ENCODE measurements at places on chromosomes 16 and 17.

DNA sequence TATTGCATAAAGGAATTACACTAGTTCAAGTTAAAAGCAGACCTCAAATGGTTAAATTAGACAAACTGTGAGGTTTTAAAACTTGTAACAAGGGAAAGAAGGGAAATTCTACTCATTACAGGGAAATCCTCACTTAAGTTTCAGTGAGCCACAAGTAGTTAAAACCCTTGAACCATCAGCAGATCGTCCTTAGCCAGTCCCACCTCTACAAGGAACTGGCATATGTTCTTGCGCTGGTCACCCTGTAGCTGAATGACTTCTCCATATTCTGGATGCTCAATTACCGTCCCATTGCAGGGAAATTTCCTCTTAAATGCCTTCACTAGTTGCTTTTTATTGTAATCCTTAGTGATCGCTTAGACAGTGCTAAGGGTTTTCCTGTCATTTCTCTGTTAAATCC lies 5.5 kb downstream of the PRSS21 start:
- no peak for DNase-seq

DNA sequence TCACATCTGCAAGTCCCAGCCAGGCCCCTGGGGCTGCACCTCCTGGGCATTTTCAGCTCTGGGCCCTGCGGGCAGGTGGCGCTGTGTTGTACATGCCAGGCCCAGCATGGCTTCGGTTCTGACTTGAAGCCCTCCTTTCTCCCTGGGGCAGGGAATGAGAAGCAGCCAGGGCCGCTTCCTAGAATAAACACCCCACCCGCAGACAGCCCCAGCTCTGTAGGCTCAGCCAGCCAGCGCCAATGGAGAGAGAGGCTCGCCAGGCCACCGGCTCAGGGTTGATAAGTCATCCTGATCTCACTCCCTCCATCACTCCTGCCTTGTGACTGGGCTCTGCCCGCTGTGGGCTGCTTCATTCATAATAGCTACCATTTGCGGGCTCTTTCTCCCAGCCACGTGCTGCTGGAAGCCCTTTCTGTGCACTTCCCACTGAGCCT lies 6.0 kb upstream of the GLIS2 start:
- peak; percentile 48 for DNase-seq

DNA sequence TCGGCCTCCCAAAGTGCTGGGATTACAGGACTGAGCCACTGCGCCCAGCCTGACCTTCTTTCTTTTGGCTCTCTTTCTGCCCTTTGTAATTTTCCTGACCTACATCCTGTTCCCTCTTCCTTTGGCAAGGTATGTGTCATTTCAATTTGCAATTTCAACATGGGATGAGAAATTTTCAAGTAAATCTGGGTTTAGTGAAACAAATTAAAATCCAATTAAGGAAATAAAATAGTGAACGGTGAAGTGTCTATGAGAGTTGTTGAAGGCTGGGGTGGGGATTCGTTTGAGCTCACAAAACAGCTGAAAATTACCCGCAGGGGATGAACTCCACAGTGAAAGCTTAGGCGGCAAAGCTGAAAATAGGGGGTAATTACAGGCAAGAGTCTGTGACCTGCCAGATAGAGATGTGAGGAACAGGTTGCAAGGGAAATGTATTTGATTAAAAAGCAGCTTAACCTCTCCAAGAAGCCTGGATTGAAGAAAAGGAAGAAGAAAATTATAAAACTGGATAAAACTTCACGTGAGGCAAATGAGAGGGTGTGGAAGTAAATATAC lies 277.7 kb downstream of the UTP18 start:
- DNase-seq, result no peak

- DNase-seq, result no peak
These were observed 4.3 kb downstream of the C16orf74 start for GRCh38 chr16:85746460-85747215.

- no peak for DNase-seq
These were observed 235.8 kb upstream of the CDH8 start for GRCh38 chr16:62272035-62272434.

GRCh38 chr17:19676896-19677295 lies 28.3 kb downstream of the ALDH3A2 start:
- no peak for DNase-seq

DNA sequence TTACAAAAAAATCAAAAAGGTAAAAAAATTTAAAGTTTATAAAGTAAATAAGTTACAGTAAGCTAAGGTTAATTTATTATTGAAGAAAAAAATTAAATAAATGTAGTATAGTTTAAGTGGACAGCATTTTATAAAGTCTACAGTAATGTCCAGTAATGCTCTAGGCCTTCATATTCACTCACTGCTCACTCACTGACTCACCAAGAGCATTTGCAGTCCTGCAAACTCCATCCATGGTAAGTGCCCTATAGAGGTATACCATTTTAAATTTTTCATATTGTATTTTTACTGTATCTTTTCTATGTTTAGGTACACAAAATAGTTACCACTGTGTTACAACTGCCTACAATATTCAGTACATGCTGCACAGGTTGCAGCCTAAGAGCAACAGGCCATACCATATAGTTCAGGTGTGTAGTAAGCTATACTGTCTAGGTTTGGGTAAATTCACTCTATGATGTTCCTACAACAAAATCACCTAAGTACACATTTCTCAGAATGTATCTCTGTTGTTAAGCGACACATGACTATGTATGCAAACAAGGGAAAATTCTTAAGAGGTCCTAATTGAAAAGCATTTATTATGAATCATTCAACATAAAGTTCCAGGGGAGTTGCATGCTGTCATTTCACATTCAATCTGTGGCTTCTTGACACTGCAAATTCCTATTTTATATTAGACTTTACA lies 92.3 kb downstream of the SPAG9 start:
- no peak for DNase-seq

DNA sequence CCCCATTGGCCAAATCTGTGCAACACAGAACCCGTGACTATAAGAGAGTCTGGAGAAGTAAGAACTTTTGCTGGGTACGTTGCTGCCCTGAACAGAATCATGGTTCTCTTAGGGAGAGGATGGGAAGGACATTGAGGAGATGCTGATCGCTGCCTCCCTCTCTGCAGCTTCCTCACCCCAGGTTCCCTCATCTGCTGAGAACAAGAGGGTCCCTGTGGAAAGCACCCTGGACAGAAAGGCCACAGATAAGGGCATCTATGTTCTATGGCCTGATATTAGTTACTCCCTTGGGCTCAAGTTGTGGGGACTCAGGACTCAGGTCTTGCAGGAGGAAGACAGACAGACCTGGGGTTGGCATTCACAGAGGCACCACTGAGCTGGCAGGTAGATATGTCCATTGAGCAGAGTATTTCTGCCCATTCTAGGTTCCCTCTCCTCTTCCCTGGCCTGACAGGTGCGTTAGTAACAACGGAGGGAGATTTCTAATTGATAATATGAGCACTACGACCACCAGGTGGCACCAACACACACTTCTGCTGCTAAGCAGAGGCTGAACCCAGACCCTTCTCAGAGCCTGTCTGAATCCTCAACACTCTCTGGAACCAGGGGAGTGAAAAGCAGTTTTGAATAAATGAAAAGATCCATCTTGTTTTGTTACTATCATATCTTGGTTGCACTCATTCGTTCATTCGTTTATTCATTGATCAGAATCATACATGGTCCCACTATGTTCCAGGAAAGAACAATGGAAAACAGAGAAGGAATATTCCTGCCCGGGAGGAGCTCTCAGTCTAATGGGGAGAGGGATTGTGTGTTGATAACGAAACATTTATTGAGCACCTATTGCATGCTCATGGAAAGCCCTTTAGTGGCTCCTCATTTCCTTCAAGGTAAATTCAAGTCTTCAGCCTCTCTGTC lies 56.4 kb downstream of the SLC6A2 start:
- DNase-seq, result peak; percentile 61

GRCh38 chr17:65290616-65291015 lies 153.4 kb downstream of the RGS9 start:
- DNase-seq, result no peak

GRCh38 chr16:82713778-82714177 lies 87.0 kb downstream of the CDH13 start:
- no peak for DNase-seq

- DNase-seq, result no peak
These were observed 154.8 kb upstream of the CDH5 start for GRCh38 chr16:66211651-66212050.

DNA sequence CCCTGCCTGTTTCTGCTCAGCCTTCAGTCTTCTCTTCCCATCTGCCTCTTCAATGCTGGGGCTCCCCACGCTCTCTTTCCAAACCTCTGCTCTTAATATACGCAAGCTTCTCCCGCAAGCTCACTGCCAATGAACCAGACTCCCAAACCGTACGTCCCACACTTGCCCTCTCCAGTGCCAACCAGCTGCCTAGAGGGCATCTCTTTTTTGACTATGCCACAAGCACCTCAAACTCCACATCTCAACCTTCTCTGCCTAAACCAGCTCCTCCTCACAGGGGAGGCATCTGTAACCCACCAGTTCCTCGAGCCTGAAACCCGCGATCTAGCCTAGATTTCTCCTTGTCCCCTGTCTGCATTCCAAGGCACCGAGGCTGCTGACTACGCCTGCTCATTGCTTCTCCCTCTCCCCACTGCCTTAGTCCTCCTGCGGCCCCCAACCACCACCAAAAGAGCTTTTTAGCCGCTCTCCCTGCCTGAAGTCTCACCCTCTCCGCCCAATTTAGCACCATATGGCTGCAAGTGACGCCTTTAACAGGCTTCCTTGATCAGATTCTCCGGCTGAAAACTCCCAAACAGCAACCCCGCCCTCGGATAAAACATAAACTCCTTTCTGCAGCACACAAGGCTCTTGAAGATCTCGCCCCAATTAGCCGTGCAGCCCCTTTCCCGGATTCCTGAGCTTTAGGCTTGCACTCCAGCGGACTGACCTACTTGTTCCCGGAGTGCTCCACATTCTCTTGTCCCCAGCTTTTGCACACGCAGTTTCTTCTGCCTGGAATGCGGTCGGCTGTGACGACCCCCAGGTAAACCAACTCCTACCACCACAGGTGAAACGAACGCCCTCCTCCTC lies 1.5 kb downstream of the GGA2 start:
- DNase-seq, result no peak

- DNase-seq, result no peak
These were observed 399.1 kb upstream of the CDH5 start for GRCh38 chr16:65967376-65967775.

- no peak for DNase-seq
These were observed 11.9 kb upstream of the MEFV start for GRCh38 chr16:3268294-3268693.

GRCh38 chr17:19670908-19671307 lies 22.4 kb downstream of the ALDH3A2 start:
- no peak for DNase-seq

- no peak for DNase-seq
These were observed 25.9 kb upstream of the TNFRSF13B start for GRCh38 chr17:16997514-16998429.

DNA sequence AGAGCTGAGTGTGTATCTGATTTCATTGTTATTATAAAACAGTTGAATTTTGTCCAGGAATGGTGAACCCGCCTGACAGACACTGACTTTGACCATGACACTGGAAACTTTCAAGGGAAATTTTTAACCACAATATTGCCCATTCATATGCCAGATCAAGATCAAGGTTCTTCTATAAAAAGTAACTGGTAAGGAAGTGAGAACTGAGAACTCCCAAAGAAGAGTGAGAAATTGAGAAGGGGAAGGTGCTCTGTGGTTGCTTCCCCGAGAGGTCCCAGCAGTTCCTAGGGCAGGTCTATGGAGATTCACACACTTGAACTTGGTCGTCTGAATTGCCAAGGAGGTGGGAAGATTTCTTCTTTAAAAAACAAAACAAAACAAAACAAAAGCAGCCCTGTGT lies 27.3 kb downstream of the SLC6A4 start:
- DNase-seq, result no peak

DNA sequence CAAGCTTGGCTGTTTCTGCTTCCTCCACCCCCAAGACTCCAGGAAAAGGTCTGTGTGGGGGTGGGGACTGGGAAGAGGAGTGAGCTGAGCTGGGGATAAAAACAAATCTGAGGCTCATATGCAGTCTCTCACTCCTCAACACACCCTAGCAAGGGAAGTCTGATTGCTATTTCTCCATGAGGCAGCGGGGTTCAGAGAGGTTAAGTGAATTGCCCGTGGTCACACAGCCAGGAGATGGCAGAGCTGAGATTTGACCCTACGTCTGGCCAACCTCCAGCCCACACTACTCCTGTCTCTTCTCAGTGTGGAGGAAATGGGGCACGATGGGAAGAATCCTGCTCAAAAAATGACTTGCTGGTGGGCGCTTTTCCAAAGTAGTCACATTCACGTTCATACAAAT lies 4.8 kb upstream of the ABCC3 start:
- no peak for DNase-seq

DNA sequence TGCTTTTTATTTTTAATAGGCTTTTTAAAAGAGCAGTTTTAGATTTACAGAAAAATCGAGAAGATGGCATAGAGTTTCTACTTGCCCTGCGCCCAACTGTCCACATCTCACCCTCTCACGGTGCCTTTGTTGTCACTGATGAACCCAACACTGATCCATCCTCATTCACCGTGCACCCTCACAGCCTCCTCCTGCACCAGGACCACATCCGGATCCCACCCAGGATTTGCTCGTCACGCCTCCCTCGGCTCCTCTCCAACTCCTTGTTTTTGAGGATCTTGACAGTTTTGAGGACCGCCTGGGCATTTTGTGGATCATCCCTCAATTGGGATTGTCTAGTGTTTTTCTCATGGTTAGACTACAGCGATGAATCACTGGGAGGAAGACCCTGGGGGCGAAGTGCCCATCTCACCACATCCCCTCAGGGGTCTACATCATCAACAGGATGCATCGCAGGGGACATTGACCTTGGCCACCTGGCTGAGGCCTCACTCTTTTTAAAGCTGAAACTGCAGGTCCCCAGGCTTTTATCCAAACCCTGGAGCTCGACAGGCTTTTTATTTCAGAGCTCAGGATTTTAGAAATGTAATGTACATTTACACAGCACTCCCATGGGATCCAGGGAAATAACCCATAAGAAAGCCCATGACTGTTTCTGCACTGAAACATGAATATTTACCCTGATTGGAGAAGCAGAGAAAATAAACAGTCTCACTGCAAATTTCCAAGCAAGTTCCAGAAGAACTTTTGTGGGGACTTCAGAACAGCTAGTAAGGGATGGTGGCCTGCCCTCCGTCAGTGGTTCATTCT lies 71.8 kb upstream of the ZNF469 start:
- no peak for DNase-seq

- DNase-seq, result no peak
These were observed 20.9 kb downstream of the SMIM36 start for GRCh38 chr17:55490376-55490775.

DNA sequence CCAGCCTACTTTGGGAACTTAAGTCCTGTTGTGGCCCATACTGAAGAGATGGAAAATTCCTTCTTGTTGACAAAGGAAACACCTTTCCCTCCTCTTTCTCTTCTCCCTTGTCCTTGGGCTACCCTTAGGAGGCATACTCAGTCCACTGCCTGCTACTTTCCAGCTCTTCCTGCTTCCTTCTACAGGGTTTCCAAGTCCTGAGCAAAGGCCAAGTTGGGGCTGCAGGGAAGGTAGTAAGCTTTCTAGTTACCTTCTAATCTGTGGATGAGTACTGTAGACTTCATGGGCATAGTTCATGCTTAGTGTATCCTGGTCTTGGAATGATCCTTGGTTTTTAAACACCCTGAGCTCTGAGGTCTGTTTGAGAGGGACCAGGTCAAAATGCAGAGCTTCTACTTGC lies 299.2 kb upstream of the MAF start:
- DNase-seq, result no peak

- no peak for DNase-seq
These were observed 137.8 kb downstream of the UTP18 start for GRCh38 chr17:51398128-51398525.

Measured in COR-L47 (cell line).